ENCODE measurements at places on chromosomes 5 and 9. TPM values are rescaled to one million over a fixed set of nuclear protein-coding genes. Genes with fewer than 3 reads are reported as not detected.

EGR1 gene
- total RNA-seq, result 0.94 TPM

TAS2R1 gene
- total RNA-seq, result 0.31 TPM

TMEM232 gene
- 24.1 TPM for total RNA-seq

SYNPO gene
- 4.4 TPM for total RNA-seq

LTC4S gene
- total RNA-seq, result 6.9 TPM

SV2C gene
- 1.9 TPM for total RNA-seq

PRUNE2 gene
- 29.1 TPM for total RNA-seq
